Activated CD8-positive, alpha-beta memory T cell treated with anti-CD3 and anti-CD28 coated beads for 1 hour (primary cell): ENCODE measurements at places on chromosomes 7 and 10.

DNA sequence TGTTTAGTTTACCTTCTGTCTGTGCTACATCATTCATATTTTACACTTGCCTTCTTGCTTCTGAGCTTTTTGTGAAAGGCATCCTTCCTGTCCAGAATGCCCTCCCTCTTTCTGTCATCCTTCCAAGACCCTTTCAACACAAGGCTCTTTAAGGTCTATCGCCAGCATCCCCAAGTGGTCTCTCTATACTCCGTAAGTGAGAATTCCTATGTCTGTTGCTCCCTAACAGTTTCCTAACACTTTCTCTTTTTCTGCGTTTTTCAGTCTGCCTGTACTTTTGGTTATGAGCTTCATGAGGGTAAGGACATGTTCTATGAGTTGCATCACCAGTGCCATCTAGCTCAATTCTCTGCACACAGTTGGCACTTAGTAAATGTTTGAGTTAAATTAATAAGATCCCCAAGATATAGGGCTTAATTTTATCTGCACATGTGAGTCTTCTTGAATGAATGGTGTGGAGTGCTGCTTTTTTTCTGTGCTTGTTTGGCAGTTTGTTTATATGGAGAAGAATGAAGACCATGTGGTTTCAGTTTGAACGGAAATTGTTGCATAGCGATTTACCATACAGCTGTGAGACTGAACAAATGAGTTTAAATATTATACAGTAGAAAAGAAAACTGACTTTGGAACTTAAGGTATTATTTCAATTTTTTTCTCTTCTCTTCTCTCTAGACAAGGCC is 29.4 kb downstream of the RABGEF1 start:
- no peak for DNase-seq

DNA sequence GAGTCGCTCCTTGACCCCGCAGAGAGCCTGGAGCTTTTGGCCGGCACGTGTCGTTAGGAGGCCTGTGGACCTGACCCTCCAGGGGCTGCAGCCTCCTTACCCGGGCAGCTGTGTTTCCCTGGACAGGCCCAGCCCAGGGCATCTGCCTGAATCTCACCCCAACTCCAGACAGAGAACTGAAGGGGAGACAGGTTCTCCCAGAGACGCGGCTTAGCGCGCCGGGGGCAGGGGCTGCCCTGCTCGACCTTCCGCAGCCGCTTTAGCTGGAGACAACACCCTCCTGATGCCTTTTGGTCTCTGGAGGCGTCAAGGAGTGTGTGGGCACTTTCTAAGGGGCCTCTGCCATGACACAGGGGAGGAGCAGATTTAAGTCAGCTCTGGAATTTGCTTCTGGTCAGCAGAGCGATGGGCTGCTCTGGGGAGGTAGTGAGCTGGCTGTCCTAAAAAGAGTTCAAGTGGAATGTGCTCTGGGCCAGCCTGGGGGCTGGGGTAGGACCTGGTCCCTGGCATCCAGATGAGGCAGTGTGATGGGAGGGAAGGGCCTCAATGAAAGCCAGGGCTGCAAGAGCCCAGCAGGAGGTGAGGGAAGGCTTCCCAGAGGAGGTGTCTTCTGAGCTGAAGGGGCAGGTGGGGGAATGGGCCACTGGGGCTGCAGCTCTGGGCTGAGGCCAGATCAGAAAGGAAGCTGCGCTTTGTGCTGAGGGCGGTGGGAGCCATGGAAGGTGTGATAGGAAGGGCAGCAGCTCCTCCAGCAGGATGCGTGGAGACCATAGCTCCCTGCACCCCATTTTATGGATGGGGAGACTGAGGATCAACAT is 5.8 kb downstream of the GRIFIN start:
- DNase-seq: no peak

GRCh38 chr10:120610791-120611190 is 153.8 kb downstream of the PLPP4 start:
- DNase-seq: no peak

DNA sequence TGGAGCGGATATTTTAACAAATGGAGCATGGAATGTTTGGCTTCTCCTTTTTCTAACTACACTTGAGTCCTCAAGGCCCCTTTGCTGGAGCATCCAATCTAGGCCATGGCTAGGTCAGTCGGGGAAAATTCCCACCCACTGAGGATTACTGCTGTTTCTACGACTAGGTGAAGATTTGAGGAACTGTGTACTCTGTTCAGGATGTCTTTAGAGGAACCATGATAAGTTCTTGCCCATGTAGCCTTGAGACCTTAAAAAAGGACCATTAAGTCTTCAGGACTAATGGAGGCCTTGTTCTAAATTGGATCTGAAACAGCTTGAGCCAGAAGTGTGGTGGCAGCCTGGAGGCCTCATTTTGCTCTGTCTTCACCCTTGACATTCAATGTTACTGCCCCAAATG is 6.2 kb downstream of the AGK start:
- DNase-seq: no peak

DNA sequence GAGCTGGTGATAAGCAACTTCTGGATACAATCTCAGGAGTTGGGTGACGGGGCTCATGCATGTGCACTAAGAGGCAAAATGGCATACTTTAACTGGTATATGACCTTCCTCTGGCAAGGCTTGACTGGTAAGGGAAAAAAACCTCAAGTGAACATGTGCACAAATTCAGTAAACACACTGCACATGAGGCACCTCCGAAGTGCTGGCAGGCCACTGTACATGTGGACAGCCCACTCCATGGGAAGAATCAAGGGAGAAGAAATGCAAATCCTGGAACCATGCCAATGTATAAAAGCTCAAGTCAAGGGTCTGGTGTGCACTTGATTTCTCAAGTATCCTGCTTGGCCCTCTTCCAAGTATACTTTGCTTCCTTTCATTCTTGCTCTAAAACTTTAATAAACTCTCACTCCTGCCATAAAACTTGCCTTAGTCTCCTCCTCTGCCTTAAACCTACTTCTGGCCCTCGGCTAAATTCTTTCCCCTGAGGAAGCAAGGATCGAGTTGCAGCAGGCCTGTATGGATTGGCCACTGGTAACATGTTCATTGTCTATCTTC is 167.2 kb downstream of the RAMP3 start:
- no peak for DNase-seq

DNA sequence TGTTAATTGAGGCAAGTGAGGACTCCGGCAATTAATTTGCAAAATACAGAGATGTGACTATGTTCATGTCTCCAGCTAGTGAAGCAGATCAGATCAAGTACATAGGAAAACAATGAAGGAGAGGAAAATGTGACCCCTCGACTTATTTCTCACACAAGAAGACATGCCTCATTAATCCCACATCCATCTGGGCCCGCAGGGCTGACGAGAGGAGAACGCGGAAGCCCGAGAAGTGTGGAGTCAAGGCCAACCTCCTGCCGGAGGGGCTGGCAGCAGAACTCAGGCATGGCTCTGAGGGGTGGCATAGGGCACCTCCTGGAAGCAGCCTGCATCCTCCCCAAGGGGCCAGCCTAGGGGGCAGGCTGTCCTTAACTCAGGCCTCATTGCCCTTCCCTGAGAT is 54.4 kb downstream of the ZNF503 start:
- no peak for DNase-seq

GRCh38 chr10:122957474-122957873 is 3.4 kb upstream of the C10orf88 start:
- no peak for DNase-seq

- DNase-seq: no peak
These were observed 7.9 kb upstream of the INMT start for GRCh38 chr7:30744075-30744417.

DNA sequence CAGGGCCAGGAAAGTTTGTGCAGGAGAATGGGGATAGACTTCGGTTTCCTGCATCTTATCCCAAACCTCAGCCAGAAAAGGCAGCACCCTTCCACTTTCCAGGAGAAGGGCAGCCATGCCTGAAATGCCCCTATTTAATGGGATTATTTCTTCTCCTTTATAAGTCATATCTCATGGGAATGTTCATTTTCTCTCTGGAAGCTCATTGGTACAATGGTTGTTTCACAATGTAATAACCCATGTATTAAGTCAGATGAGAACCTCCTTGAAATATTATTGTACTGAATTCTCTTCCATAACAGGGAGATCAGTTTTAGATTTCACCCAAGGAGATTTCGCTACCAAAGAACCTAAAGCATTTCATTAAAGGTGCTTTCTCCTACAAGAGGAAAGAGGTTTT is 457.5 kb downstream of the KCNMA1 start:
- DNase-seq: no peak

GRCh38 chr10:116836083-116836482 is 13.2 kb upstream of the ENO4 start:
- no peak for DNase-seq

- DNase-seq: no peak
These were observed 38.5 kb downstream of the CRTAC1 start for GRCh38 chr10:97991871-97992270.

GRCh38 chr7:65239707-65240352 is 133.8 kb upstream of the ZNF92 start:
- no peak for DNase-seq

GRCh38 chr10:75462865-75463264 is 31.4 kb downstream of the LRMDA start:
- no peak for DNase-seq

DNA sequence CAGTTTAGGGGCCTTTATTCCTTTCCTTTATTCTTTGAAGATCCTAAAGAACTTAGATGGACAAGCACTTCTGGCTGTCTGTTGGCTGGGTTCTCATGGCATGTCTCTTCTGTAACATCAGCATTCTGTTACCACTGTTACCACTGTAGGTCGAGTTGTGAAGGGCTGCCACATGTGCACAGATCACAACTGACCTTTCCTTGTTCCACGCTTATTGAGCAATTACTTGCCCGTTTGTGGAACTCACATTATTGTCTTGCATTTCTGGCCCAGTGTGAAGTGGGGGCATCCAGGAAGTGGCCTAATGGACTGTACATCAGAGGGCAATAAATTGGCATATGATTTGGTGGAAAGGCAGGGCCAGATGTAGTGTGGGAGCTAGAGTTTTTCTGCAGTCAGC is 23.7 kb downstream of the GBF1 start:
- DNase-seq: no peak

GRCh38 chr10:95312257-95312656 is 21.5 kb upstream of the PDLIM1 start:
- DNase-seq: no peak

DNA sequence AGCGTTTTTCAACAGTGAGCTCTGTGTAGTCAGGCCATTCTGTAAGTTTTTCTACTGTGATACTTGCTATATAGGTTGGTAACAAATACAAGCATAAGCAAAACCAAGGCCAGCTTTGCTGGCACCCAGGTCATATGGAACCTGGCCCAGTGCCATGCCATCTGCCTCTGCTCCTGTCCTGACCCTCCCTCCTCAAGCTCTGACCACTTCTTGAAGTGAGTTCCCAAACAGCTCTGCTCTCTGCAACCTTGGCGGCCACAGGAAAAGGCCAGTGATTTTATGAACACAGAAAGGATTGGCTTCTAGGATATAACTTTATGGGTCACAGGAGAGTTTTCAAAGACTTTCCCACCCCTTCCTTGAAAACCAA is 12.8 kb downstream of the NOD1 start:
- no peak for DNase-seq

DNA sequence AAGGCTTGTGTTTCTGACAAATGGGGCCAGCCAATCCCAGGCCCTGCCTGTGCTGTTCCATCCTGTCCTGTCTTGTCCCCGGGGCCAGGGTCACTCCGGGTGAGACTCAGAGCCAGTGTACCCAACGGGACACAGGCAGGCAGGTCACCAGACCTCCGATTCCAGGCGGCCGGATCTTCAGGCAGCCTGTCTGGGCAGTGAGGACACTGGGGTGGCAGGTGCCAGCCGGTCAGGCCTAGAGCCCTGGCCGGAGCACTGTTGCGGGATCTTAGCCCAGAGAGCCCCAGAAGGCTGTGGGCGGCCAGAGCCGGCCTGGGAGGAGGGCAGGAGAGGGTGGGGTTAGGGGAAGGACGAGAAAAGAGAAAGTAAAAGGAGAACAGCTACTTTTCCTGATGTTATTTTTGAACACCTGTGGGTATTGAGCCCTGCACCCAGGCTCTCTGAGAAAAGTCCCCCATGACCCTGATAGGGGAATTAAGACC is 134.3 kb upstream of the TNRC18 start:
- DNase-seq: no peak

DNA sequence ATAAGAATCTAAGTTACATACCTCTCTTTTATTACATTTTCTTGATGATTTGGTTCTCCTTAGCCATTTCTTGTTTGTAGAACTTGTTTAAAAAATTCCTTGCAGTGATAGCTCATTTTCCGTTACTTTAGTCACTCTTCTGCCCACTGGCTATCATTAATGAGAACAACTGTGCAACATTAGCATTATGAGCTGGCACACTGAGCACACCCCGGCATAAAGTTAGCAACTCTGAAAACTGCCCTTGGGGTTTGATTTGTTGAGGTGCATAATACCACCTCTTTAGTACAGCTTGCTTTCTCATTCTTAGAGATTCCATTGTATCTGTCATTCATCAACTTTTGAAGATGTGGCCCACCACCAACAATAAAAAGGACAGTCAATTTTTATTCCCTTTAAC is 87.6 kb upstream of the ADCY1 start:
- no peak for DNase-seq

DNA sequence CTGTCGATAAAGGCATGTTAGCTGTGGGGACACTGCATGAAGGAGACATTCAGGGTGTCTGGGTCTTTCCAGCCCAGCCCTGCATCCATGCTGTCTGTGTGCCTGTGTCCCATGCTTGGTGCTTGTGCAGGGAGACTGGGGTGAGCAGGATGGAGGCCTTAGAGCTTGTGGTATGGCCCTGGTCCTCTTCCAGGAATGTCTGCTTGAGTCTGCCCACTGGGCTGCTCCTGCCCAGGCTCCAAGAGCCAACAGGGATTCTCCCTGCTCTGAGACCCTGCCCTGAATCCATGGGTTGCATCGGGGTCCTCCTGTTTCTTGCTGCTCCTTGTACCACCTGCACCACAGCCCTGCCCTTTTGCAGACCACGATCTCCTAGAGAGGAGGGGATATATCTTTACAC is 31.4 kb upstream of the ARHGAP22 start:
- no peak for DNase-seq

DNA sequence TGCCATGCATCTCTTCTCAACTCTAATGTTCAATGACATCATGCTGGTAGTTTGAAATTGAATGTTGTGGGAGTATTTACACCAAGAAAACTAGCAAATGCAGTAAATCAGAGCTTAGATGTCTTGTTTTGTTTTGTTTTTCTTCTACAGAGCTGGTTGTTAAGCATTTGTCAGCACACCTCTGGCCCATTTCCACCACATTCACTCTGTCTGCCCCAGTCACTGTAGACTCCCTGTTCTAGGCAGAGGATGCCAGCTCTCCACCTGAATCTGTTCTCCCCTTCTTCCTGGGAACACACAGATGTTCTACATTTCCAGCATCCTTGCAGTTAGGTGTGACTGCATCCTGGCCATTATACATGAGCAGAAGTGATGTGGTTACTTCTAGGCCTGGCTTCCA is 4.1 kb upstream of the ARHGAP22 start:
- DNase-seq: no peak
